ENCODE measurements at places on chromosomes 7 and 10.
A peak's percentile ranks its signal among the peaks of the same experiment; 100 is the strongest.

DNA sequence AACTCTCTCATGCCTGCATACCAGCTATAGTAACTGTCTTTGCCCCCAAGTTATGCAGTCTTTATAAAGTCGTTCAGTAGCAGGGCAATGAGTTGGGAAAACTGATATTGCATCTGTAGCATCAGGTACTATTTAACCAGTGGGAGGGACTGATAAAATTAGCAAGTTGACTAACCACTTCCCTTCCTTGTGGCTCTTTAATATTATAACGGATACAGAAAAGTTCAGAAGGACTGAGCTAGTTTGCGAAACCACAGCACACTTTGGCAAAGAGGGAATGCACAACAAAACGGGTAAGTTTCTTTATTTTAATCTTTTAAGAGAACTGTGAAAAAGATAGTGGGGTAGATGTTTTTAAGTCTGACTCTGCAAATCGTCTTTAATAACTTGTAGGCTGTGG, 205.3 kb upstream of the HDAC9 start:
- H3K4me3 ChIP-seq = no peak overlapping the region
- no peaks in the 10 kb centered on the region for H3K4me1 ChIP-seq
- H3K27me3 ChIP-seq = no peaks in the 10 kb centered on the region
- no peak overlapping the region for H3K27ac ChIP-seq
- no peaks in the 10 kb centered on the region for H3K36me3 ChIP-seq
- no peak for DNase-seq

GRCh38 chr10:66843396-66843795, 82.4 kb upstream of the LRRTM3 start:
- H3K4me3 ChIP-seq = no peak overlapping the region
- no peak overlapping the region for H3K27ac ChIP-seq
- no peaks in the 10 kb centered on the region for H3K27me3 ChIP-seq
- DNase-seq = no peak

- H3K36me3 ChIP-seq = peaks cover 4% of the 10 kb centered on the region
- no peak overlapping the region for H3K27ac ChIP-seq
- no peaks in the 10 kb centered on the region for H3K27me3 ChIP-seq
- DNase-seq = no peak
These were observed 16.5 kb downstream of the PWWP2B start for GRCh38 chr10:132413226-132414205.

DNA sequence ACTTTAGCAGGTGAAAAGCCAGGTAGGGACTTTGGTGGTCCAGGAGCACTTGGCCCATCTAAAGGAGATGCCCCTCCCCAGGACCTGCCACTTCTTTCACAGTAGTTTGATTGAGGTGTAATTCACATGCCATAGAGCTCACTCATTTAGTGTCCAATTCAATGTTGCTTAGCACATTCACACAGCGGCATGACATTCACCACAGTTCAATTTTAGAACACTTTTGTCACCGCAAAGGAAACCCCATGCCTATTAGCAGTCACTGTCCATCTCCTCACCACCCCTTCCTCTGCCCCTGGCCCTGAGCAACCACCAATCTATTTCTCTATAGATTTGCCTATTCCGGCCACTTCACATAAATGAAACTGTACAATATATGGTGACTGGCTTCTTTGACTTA, 211.6 kb upstream of the ZMIZ1 start:
- H3K36me3 ChIP-seq = no peaks in the 10 kb centered on the region
- H3K27me3 ChIP-seq = no peaks in the 10 kb centered on the region
- no peak for DNase-seq
- peaks cover 6% of the 10 kb centered on the region for H3K4me1 ChIP-seq
- H3K27ac ChIP-seq = no peak overlapping the region

DNA sequence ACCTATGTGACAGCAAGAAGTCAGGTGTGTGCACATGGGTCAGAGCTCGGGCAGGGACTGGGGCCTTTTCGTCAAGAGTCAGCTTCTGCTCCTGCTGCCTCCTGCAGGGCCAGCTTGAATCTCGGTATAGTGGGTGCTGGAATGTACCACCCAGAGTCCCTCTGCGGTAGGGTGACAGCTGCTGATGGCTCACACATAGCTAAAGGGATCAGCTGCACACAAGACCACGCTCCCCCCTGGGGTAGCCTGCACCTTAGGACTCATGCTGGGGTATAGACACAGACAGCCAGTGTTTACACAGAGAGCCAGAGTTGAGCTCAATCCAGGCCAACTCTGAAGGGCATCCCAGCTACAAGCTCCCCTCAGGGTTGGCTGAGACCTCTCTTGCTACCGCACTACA, 14.0 kb upstream of the COL13A1 start:
- H3K27me3 ChIP-seq = no peaks in the 10 kb centered on the region
- DNase-seq = no peak
- H3K27ac ChIP-seq = no peak overlapping the region
- no peak overlapping the region for H3K4me3 ChIP-seq

- H3K36me3 ChIP-seq = peaks cover 86% of the 10 kb centered on the region
- DNase-seq = no peak
- H3K4me3 ChIP-seq = no peak overlapping the region
- peaks cover 21% of the 10 kb centered on the region for H3K4me1 ChIP-seq
These were observed 6.4 kb downstream of the VIM start for GRCh38 chr10:17234431-17234945.

GRCh38 chr7:46603296-46603752, 682.3 kb upstream of the IGFBP3 start:
- H3K36me3 ChIP-seq = no peaks in the 10 kb centered on the region
- H3K27me3 ChIP-seq = no peaks in the 10 kb centered on the region
- no peaks in the 10 kb centered on the region for H3K4me1 ChIP-seq
- no peak for DNase-seq
- no peak overlapping the region for H3K4me3 ChIP-seq

- no peak overlapping the region for H3K4me3 ChIP-seq
- peaks cover 14% of the 10 kb centered on the region for H3K4me1 ChIP-seq
- H3K27ac ChIP-seq = no peak overlapping the region
These were observed 166.5 kb upstream of the RHEB start for GRCh38 chr7:151686016-151686766.

GRCh38 chr7:604884-605531, 85.4 kb upstream of the PDGFA start:
- DNase-seq = no peak
- no peak overlapping the region for H3K4me3 ChIP-seq
- no peaks in the 10 kb centered on the region for H3K36me3 ChIP-seq
- no peaks in the 10 kb centered on the region for H3K27me3 ChIP-seq
- H3K27ac ChIP-seq = no peak overlapping the region

DNA sequence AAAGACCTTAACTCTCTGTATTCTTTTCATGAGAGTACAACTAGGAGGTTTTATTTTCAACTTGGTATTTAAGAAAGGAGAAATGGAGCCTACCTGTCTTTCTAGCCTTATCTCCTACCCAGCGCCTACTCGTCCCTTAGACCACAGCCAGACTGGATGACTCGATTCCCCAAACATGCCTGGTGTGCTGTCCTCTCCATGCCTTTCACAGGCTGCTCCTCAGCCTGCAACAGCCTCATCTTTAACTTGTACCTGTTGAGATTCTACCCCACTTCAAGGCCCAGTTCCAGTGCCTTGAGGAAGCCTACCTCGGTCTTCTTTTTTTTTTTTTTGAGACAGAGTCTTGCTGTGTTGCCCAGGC, 29.4 kb downstream of the CPA1 start:
- H3K27me3 ChIP-seq = no peaks in the 10 kb centered on the region
- H3K27ac ChIP-seq = no peak overlapping the region
- no peak overlapping the region for H3K4me3 ChIP-seq
- H3K4me1 ChIP-seq = peaks cover 32% of the 10 kb centered on the region
- no peak for DNase-seq

- no peak overlapping the region for H3K4me3 ChIP-seq
- peaks cover 8% of the 10 kb centered on the region for H3K4me1 ChIP-seq
- H3K27me3 ChIP-seq = no peaks in the 10 kb centered on the region
These were observed 78.7 kb upstream of the MKLN1 start for GRCh38 chr7:131249003-131249402.

DNA sequence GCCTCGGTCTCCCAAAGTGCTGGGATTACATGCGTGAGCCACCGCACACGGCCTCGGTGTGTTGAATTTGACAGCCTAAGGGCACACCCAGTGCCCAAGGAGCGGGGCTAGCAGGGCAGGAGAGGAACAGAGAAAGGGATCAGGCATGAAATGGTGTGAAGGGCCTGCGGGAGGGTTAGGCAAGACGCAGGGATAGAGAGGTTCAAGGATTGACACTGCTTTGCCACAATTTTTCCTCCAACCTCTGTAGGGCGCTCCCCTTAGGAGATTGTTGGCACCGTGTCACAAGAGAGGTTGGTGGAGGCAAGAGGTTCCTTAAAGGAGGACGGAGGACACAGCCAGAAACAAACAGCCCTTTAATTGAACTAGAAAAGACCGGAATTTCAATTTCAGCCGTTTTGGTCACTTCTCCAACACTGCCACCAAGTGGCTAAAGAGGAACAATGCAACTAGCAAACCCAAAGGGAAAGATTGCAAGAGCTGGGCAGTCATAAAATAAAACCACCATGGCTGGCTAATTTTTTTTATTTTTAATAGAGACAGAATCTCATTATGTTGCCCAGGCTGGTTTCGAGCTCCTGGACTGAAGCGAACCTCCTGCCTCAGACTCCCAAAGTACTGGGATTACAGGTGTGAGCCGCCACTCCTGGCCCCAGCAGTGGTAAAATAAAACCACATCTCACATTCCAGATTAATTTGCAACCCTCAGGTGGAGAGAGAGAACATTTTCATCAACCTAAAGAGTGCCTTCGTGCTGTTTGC, 6.9 kb upstream of the CREB3L2 start:
- peak; percentile 66 for DNase-seq

DNA sequence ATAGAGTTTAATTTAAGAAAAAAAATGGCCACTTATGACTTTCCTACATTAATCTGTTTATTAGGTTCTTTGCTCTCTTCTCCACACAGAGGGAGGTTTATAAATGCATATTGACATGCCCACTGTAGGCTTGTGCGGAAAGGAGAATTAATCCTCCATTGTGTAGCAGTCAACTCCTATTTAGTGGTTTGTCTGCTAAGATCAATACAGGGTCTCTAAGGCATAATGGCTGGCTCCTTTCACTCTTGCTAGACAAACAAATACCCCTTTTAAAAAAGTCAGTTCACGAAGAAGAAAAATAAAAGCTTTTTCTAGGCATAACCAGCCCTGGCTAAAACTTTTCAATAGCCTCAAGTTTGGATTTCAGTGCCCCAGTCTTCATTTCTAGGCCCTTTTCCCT, 141.6 kb downstream of the TSPAN12 start:
- H3K36me3 ChIP-seq = no peaks in the 10 kb centered on the region
- DNase-seq = peak; percentile 41
- peak overlapping the region; percentile 47 for H3K27ac ChIP-seq
- no peak overlapping the region for H3K4me3 ChIP-seq
- H3K27me3 ChIP-seq = no peaks in the 10 kb centered on the region

DNA sequence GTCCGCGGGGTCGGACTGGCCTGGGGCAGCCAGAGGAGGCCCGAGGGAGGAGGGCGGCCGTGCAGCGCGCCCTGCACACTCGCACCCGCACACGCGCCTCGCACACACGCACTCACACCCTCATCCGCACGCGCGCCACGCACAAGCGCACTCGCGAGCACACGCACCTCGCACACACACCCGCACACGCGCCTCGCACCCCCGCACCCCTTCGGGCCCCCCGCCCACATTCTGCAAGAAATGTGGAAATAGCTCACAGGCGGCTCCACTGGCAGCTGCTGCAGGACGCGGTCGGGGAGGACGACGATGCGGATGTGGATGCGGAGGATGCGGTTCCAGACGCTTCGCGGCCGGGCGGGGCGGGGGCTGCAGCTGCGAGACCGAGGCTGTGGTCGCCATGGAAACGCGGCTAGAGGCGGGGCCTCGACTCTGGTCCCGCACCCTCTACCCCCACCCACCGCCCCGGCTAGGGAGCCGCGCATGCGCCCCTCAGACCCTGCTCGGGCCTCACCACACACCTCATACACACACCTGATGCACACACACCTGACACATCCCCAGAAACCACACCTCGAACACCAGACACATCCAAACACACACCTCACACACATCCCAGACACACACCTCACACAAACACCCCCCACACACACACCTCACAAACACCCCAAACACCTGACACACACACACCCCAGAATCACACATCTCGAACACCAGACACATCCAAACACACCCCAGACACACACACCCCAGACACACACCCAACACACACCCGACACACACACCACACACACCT, at the start of gene CALY:
CALY (minus strand) TSS at position 320 of the 793 bp plus-strand sequence. CDS start 7,907 bp downstream, outside the sequence.
- H3K4me1 ChIP-seq = peaks cover 7% of the 10 kb centered on the region
- peak; percentile 55 for DNase-seq
- peaks cover 16% of the 10 kb centered on the region for H3K27me3 ChIP-seq
- no peak within 1 kb of the TSS for H3K27ac ChIP-seq

GRCh38 chr10:59561477-59562121, 148.1 kb downstream of the SLC16A9 start:
- H3K4me1 ChIP-seq = peaks cover 2% of the 10 kb centered on the region
- H3K36me3 ChIP-seq = no peaks in the 10 kb centered on the region
- no peak for DNase-seq
- no peak overlapping the region for H3K4me3 ChIP-seq
- H3K27me3 ChIP-seq = no peaks in the 10 kb centered on the region
- H3K27ac ChIP-seq = no peak overlapping the region
